Fibroblast of the conjunctiva (primary cell): ENCODE measurements at places on chromosomes 13 and 19.

DNA sequence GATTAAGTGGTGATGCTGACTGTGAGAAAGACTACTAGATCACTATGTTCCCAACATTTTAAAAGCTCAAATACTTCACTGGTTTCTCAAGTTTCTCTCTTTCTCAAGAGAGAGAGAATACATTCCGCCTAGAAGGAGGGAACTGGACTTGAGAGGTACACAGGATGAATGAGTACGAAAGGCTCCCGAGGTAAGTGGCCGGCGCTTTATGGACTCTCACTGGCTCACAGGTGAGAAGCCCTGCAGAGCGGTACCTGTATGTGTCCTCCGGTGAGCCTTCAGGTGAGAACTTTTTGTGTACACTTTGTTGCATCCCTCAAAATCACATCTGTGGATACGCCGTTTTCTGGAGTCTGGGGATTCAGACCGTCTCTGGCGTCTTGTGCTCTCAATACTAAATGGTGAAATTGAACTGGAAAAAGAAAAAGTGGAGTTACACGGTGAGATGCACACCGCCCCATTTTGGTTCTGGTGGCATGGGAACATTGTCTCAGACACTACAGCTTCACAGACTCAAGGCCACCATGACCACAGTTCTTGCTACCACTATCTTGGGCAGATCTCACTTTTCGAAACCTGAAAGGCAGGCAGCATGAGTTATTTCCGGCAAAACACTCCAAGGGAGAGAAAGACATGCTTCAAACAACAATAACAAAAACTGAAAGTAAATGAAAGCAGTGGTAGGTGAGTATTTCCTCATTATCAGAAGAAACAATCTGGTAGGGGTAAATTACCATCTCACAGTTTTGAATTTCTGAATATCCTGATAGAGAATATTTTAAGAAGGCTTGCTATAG lies 418.9 kb downstream of the KLF12 start:
- no peak for DNase-seq

DNA sequence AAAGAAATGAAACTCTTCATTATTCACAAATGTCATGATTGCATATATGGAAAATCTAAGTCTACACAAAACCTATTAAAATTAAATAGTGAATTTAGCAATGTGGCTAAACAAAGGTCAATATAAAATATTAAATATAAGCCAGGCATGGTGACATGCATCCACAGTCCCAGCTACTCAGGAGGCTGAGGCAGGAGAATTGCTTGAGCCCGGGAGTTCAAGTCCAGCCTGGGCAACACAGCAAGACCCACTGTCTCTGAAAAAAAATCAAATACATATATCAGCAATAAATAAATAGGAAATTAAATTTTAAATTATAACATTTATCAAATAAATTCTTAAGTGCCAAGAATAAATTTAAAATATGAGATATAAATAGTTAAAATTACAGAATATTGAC lies 11.9 kb downstream of the PSMC4 start:
- DNase-seq, result no peak

DNA sequence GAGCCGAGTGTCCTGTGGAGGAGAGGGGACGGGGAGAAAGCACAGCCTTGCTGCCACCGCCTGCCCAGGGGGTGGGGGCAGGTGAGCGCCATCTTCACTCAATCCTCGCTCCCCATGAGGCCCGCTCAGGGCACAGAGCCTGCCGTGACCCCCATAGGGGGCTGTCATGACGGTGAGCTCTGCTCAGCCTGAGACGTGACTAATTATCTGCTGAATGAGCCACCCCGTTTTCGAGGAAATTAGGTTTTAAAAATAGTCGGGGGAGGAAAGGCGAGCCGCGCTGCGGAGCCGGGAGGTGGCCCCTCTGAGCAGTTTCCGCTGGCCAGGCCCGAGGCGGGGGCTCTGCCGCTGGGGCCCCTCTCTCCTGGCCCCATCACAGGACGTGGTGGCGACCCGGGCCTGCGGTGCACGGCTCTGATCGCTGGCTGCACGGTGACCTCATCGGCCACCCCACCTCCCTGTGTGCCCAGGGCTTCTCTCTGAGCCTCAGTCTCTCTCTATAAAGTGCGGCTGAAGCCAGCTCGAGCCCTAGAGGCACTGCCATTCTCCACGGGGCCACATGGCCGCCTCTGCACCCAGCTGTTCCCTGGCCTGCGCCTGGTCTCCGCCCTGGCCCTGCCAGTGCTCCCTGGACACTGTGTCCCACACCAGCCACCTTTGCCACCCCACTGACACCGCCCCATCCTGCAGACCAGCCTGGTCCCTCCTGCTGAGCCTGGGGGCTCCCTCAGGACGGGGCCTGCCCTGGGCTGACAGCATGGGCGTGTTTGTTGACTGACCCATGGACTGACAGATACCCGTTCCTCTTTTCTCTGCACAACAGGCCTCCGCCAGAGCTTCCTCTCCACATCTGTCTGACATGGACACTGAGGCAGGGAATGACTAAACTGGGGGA lies 28.3 kb downstream of the PIP5K1C start:
- DNase-seq, result no peak

GRCh38 chr13:70960841-70961443 lies 852.7 kb upstream of the KLHL1 start:
- DNase-seq, result peak; percentile 27

GRCh38 chr13:97255515-97256021 lies 33.4 kb downstream of the MBNL2 start:
- no peak for DNase-seq

DNA sequence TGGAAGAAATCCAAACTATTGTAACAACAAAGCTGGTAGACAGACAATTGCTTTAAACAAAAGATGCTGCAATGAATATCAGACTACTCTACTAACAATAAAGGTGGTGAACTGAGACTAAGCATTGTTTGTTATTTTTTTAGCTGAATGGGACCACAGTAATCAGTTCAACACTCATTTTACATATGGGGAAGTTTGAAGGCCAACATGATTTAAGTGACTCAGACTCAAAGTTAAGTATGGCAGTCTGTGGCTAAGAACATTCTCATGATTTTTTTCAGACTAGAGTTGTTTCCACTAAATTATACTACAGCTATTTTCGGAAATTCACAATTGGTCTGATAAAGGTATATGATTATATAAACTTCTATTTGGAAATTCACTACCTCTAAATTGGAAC lies 10.4 kb downstream of the EXOSC8 start:
- DNase-seq, result no peak

DNA sequence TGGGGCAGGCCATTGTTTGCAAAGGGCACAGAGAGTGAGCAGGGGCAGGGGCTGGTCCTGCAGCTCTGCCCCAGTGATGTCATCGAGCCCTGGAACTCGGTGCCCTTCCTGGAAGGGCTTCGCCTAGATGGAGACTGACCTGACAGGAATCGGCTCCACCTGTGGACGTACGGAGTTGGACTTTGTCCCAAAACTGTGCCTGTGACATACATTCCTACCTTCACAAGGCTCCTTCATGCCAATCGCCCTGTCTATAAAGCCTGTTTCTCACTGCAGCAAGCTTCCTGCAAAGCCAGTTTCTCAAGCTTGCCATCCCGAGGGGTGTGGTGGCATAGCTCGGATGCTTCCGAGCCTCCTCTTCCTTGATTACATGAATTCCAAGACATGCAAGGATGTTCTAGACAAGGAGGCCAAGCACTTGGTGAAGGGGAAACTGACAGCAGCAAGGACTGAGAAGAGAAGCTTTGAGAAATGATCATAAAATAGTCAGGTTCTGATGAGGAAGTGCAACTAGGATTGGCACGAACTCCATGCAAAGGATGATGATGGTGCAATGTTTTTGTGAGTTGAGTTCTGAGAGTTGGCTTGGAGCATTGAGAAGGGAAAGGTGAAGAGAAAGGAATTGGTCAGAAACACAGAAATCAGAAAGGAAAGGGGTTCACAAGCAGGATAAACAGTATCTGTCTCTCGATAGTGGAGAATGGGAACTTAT lies 73.6 kb upstream of the STK24 start:
- no peak for DNase-seq

DNA sequence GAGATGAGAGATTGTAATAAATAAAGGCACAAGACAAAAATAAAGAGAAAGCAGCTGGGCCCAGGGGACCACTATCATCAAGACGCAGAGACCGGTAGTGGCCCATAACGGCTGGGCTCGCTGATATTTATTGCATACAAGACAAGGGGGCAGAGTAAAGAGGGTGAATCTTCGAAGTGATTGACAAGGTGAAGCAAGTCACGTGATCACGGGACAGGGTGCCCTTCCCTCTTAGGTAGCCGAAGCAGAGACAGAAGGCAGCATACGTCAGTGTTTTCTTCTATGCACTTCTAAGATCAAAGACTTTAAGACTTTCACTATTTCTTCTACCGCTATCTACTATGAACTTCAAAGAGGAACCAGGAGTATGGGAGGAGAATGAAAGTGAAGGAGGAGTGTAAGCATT lies 4.6 kb upstream of the PRKCG start:
- no peak for DNase-seq

DNA sequence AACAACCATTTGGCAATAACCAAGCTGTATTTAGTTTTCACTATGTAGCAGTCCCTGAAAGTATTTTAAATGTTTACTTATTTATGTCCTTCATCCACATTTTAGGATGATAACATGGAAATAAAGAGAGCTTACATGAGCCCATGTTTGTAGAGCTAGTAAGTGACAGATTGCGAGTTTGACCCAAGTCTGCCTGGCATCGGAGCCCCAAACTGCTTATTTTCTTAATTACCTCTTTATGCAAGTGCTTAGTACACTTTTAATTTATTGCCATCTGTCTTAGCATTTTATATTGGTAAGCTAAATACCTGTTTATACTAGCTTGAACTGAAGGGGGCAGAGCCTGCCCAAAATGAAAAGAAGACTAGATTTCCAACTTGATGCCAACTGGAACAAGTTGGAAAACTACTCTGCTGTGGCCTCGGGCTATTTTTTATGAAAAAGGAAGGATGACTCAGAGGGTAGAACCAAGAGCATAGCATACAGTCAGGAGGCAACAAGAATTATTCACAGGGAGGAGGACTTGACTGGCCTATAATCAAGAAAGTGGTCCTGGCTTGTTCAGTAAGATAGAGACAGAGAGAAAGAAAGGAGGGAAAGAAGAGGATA lies 150.2 kb downstream of the NDFIP2 start:
- peak; percentile 82 for DNase-seq

- DNase-seq, result peak; percentile 94
Measured at GRCh38 chr19:19821366-19821951, at the start of gene ZNF506. TSS of gene ZNF506 (minus strand) at chr19:19821750. CDS start at chr19:19821603, 147 bp downstream.

DNA sequence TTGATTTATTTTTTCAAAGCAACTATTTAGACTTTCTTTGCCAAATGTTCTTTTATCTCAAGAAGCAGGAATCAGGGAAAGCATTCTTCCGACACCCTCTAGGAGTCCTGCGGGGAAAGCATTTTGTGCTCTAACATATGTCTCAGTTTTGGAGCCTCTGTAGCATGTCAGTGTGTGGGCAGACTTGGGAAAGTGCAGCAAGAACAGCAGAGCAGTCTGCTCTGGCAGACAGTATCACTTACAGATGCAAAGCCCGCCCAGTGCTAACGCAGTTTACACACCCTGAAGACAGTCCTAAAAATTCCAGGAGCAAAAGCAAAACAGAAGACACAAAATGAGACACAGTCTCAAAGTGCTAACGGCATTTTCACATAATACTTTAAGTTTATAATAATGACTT lies 393.5 kb downstream of the KLF12 start:
- peak; percentile 23 for DNase-seq
